ENCODE measurements at places on chromosomes 16 and 17.

- no peak for DNase-seq
These were observed 3.6 kb upstream of the KDM8 start for GRCh38 chr16:27199736-27200135.

DNA sequence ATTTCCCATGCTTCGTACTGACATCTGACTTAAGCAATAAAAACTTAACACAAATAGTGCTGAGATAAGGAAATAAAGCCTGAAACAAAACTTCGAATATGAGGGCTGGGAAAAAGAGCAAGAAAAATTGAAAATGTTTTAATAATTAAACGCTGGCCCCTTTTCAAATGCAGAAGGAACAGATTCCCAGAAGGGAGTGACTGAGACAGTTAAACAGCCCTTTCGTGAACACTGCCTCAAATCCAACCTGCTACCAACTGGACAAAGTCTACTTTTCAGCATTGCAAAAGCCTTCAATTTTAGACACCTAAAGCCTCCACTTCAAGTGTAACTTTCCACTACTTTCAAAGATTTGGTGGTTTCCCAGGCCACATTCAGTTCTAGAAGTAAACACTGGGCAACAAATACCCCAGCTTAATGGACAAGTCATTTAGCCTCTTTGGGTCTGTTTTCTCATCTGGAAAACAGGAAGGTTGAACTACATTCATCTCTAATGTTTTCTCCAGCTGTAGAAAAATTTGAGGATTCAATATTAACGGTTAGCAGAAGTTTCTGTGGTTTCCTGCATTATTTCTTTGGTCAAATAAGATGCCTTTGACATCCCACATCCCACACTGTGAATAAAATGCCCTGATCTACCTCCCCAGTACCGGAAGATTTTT is 11.8 kb downstream of the RFFL start:
- DNase-seq, result no peak

GRCh38 chr16:19127205-19127604 is 13.4 kb downstream of the ITPRIPL2 start:
- DNase-seq, result no peak

DNA sequence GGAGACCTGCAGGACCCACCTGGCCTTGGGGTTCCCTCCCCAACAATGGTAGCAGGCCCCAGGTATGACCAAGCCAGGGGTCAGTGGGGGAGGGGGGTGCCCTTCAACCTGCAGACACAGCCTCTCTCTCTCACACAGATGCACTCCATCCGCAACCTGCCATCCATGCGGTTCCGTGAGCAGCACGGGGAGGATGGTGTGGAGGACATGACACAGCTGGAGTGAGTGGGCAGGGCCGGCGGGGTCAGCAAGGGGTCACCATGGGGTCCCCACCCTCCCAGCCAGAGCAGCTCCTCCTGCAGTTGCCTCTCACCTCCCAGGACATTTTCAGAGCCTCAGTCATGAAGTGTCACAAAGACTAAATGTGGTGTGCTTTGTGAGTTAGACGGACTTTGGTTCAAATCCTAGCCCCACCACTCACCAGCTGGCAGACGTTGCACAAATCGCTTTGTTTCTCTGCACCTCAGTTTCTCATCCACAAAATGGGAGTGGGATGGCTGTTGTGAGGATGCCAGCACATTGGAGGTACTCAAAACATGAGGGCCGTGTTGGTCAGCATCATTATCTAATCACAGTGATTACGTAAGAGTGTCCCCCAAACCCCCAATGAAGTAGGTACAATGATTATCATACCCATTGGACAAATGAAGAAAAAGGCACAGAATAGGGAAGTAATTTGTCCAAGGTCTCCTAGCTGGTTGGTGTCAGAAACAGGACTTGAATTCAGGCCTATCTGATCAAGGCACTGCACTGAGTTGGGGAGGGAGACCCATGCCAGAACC is 16.0 kb downstream of the MYO15A start:
- no peak for DNase-seq

DNA sequence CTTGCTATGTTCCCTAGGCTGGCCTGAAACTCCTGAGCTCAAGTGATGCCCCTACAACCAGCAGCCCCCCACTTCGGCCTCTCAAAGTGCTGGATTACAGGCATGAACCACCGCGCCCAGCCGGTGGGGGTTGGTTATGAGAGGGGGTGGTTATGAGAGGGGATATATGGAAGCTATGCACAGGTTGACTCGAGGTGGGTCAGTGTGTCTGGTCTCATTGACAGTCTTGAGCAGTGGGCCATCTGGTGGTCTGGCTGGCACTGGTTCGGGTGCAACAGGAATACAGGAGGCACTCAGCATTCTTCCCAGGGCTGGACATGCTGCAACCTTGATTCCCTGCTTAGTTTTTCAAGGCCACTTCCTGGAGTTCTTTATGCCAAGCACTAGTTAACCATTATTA is 5.6 kb upstream of the STX1B start:
- no peak for DNase-seq

GRCh38 chr16:69105501-69106361 is at the start of gene HAS3:
HAS3 (plus strand) TSS chr16:69105653; CDS start chr16:69109396, 3,743 bp downstream.
- DNase-seq, result no peak

DNA sequence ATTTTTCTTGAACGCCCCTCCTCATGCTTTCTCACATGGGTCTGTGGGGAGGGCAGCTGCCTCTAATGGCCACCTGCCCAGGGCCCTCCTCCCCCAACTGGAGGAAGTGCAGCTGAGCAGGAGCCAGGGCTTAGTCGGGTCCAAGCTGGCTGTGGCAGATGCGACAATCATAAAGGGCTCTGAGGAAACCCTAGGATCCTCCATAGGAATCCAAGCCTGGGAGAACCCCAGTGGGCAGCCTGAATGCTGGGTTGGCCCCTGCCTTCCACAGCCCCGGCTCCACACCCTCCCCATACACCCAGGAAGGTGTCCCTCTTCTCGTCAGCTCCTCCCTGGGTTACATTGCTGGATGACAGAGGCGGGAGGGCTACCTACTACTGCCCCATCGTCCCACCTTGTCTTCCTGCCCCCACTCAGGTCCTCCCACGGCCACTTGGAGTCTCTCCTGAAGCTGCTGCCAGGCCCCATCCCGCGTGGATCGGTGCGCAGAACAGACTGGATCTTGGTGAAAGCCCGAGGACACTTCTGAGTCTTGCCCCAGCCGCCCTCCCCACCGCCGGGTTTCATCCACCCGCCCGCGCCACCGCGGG is 15.6 kb upstream of the CBFB start:
- no peak for DNase-seq

GRCh38 chr17:81843713-81844326 is 9.0 kb upstream of the PPP1R27 start:
- no peak for DNase-seq

DNA sequence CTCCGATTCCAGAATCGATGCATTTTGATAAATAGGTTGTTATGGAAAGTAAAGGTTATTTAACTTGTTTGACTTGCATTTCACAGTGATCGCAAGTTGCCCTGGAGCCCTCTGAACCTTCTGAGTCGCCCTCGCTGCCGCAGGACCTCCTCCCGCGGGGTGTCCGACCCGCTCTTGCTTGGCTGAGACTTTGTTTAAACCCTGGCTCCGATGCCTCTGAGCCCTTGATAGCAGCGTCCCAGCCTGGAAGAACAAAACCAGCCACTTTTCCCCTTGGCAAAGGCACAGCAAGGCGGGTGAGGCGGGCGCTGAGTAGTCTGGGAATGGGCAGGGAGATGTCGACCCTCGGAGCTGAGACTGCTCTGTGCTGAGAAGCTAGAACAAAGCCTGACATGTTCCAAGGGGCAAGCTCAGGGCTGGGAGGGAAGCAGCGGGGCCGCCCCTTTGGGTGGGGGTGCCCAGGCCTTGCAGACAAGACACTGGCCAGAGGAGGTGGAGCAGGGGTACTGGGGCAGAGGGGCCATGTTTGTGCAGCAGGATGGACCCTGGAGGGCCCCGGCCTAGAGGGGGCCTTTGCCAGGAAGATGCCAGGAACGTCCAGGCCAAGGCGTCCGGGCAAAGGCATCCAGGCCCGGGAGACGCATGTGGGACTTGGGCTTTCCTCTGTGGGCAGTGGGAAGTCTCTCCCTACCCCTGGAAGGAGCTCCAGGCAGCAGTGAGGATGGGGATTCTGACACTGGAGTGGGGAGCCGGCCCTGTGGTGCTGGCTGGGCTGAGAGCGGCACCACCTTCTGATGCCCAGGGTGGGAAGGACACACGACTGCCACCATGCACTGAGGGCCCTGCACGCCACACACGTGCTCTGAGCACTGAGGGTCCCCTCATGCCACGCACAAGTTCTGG is 30.3 kb upstream of the CDH15 start:
- DNase-seq, result no peak

GRCh38 chr16:14378131-14378551 is 251.9 kb downstream of the PARN start:
- DNase-seq, result no peak

DNA sequence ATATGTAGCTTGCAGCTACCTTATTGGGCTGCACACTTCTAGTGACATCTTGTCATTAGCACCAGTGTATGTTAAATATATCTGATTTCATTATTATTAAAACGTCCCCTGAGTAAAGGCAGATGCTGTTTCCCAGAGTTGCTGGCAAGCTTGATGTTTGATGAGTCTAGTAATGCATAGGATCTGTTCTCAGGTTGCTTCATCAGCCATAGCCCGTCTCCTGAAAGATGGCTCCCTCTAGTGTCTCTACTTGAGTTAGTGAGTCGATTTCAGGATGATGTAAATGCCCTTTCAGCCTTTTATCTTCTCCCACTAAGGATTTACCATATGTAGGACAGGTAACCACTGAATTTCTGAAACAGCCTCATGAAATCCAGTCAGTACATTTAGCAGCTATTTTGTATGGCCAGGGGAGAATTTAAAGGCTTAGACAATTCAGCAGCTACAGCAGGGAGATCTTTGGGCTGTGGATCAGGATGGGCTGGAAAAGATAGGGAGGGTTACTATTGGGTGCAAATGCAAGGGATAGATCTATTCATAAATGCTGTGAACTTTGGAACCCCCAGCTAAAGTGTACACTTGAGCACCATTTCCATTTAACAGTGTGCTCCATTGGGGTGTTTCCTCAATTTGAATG is 376.3 kb downstream of the CNTNAP4 start:
- DNase-seq, result no peak

- DNase-seq, result no peak
These were observed 116.1 kb downstream of the C16orf95 start for GRCh38 chr16:87201052-87201451.

DNA sequence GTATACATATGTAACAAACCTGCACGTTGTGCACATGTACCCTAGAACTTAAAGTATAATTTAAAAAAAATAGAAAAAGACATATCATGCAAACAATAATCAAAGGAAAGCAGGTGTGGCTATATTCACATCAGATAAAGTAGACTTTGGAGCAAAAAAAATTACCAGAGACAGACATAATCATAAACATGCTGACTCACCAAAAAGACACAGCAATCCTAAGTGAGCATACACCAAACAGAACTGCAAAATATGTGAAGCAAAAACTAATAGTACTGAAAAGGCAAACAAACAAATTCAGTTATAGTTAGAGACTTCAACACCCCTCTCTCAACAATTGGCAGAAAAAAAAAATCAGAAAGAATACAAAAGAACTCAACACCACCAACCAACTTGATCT is 29.9 kb downstream of the SHCBP1 start:
- DNase-seq, result no peak

DNA sequence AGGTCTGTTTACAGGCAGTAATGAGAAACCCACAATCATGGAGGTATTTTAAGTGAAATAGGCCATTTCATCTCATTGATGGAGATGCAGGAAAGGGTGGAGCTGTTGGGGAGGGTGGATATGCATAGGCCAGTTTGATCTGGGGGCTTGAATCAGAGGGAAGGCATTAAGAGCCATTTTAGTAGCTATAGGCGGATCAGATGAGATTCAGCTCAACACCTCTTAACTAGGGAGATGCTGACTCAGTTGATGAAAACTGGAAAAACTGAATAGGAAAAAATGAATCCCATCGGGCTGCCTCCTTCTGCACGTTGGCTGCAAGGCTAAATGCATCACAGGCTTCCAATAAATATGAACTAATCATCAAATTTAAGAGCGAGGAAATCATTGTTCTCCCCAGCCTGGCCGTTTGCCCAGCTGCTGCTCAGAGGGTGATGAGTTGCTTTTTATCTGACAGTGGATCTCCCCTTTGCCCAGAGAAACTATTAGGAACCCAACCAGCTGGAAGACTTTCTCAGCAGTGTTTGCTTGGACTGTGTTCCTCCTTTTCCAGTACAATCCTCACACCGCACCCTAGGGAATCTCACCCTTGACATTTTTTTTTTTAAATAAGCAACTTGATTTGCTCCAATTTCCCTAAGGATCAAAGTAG is 149.6 kb downstream of the SOX9 start:
- no peak for DNase-seq

GRCh38 chr17:33871720-33872540 is 383.2 kb upstream of the CCL2 start:
- DNase-seq, result no peak

DNA sequence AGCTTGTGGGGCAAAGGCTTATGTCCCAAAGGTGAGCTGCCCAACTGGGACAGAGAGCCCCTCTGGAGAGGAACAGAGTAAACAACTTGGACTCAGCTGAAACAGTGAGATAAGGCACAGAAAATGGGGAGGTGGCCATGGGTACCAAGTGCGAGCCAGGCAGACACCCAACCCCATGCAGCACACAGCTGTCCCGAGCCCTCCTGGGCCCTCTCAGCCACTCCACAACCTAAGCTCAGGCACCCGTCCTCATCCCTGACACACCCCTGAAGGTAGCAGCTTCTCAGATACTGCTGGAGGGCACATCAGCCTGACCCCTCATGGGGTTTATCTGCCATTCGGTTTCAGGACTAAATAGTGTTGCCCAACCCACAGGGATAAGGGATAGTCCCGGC is 4.8 kb upstream of the GFOD2 start:
- no peak for DNase-seq

DNA sequence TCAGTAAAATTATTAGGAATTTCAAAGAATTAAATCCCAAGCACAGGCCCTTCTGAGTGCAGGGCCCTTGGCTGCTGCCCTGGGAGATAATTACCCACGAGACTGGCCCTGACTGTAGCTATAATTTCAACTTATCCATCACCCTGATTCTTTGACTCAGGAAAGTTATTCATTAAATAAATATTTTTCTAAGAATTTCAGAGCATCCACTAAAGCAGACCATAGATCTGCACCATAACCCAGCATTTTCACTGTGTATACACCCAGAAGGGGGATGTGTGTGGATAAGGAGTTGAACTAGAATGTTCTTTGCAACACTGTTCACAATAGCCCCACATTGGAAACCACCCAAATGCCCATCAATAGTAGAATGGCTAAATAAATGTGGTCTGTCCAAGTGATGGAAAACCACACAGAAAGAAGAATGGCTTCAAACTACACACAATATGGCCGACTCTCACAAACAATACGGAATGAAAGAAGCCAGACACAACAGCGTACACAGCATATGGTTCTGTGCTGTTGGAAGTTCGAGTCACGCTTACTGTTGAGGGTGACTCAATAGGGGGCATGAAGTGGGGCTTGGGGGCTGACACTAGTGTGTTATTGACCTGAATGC is 33.9 kb upstream of the MEAK7 start:
- no peak for DNase-seq

GRCh38 chr16:86558355-86559193 is 3.5 kb upstream of the MTHFSD start:
- no peak for DNase-seq

GRCh38 chr16:5903153-5903552 is 805.6 kb upstream of the EEF2KMT start:
- DNase-seq, result no peak

GRCh38 chr17:51079049-51079448 is 41.6 kb downstream of the SPAG9 start:
- no peak for DNase-seq

GRCh38 chr16:85910854-85911247 is 11.9 kb downstream of the IRF8 start:
- DNase-seq, result no peak
